Fibroblast of skin of right biceps (primary cell): ENCODE measurements at places on chromosomes 12 and 14.

GRCh38 chr12:75658901-75659823, 147.8 kb upstream of the KRR1 start:
- DNase-seq, result peak; percentile 85

- no peak for DNase-seq
Measured at GRCh38 chr14:30264161-30264560, 294.8 kb upstream of the G2E3 start.

DNA sequence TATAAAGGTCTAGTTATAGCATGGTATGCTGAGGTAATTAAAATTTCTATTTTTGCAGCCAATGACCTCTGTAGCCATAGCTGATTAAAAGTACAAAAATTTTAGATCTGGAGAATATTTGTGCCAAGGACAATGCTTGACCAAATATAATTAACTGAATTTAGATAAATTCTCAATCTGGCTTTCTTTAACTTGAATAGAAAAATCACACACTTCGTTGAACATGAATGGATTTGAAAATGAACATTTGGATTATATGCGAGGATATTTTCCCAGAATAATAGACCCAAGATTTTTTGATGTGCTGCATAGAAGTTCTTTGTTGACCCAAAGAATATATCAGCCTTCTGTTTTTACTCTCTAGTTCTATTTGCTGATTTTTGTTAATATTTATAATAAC, 38.4 kb upstream of the G2E3 start:
- DNase-seq, result no peak

GRCh38 chr14:59195912-59196311, 7.4 kb downstream of the DAAM1 start:
- no peak for DNase-seq

DNA sequence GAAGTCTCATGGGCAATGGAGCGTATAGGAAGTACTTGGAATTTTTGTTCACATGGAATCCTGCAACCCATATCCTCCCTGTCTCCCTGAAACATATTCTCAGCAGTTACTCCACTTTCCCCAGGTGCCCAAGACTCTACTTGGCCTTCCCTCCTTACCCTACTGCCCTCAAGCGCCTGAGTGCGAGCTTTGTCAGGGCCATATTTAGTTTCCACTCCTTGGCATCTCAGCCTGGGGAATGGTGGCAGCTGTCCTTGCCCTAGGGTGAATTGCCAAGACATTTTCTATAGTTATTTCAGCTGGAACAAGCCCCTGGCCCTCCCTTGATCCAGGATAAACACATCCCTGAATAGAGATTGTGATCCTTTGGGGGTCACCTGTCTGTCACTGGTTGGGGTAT, 569.3 kb upstream of the LRFN5 start:
- DNase-seq, result no peak

DNA sequence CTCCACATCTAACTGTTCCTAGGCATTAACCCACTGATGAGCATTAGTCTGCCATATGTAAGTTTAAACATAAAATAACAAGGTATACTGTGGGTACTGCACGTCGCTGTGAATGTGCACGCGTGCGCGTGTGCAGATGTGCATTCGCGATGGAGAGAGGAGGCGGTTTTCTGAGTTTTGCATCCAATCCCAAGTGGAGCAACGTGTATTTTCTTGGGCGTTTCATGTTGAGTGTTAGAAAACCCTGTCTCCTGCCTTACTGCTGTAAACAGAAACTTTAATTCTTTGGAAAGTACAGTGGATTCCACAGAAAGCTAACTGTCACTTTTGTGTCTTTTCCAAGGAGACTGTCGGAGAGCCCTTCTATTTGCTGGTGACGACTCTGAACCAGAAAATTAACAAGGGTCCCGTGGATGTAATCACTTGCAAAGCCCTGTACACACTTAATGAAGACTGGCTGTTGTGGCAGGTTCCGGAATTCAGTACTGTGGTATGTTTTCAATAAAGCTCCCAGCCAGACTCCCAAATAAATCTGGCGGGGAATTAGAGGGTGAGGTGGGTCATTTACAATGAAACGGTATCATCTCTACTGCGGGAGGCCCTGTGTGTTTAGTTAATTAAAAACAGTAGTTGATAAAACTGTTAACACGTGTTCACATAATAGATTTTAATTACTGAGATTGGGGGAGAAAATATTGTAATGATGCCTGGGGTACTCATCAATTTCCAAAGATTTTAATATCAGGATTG, 116.5 kb downstream of the PLXNC1 start:
- DNase-seq, result peak; percentile 49

DNA sequence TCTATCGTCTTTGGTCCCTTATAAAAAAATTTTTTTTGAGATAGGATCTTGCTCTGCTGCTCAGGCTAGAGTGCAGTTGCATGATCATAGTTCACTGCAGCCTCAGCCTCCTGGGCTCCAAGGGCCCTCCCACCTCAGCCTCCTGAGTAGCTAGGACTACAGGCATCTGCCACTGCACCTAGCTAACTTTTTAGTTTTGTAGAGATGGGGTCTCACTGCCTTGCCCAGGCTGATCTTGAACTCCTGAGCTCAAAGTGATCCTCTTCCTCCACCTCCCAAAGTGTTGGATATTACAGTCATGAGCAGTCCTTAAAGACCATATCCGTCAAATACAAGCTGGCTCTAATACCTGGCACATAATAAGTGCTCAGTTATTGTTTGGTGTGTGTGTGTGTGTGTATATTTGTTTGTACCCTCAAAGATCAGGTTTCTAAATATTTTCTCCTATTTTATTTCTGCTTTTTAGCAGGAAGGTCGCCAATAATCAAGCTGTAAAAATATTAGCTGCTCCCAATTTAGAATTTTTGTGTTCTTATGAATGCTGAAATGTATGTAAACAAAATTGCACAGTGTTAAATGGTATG, 30.5 kb downstream of the SRGAP1 start:
- DNase-seq, result no peak

GRCh38 chr12:40446385-40446784, 221.6 kb downstream of the LRRK2 start:
- DNase-seq, result peak; percentile 1

DNA sequence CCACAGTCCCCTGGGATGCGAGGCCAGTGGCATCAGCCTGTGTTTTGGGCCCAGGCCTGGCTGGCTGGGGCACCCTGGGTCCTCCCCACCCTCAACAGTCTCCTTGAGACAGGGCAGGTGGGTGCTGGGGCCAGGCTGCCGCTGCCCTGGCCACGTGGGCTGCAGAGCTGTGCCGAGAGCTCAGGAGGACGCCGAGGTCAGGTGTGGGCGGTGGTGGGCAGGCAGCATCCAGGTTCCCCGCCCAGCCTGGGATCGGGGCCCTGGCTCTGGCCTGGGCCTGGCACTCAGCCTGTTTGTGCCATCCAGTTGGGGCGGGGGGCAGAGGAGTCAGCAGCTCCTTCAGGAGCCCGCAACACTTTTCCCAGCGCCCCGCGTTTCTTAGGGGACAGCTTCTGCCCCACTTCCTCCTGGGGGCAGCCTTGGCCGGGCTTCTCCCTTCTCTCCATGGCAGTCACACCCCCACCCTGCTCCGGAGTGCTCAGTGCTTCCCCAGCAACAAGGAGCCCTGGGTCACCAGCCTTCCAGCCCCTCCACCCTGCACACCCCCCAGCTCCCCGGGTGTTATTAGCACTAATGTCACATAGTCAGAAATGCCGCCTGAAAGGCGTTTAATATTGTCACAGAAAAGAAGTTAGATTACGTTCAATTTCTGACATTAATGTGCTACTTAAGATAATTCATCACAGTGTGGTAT, 30.8 kb downstream of the KIF26A start:
- DNase-seq, result no peak
